Psoas muscle (tissue), 8 donors: ENCODE measurements at places on chromosomes 2 and 18. TPM values are rescaled to one million over a fixed set of nuclear protein-coding genes. Genes with fewer than 3 reads are reported as not detected.

DNA sequence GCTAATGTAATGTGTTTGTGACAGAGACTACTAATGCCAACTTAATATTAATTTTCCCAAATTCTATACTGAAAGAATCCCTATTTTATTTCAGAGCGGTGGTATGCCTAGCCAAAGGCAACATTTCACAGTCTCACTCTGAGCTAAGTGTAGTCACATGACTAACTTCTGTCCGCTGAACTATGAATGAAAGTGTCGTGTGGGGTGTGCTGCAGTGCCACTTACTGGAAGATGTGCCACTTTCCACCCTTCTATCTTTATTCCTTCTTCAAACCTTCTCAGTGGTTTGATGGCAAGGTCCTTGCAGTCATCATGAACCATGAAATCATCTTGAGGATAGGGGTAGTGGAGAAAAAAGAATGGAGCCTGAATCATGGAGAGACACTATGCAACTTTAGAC lies 47.3 kb upstream of the C1D start:
- DNase-seq, result no peak

DNA sequence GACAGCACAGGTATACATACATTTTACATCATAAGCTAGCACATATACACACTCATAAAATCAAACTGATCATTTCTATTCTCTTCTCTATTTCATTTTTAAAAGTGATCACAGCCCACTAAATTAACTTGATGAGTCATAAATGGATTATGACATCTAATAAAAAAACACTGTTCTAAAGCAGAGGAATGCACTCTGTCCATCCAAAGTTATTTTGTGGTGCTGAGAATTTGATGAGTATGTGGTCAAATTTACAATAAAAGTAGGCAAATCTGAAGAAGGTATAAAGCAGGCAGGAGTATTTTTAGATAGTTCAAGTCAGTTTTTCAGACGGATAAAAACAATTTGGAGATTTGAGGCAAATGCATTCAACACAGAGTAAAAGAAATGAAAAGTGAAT lies 104.4 kb downstream of the NOL4 start:
- DNase-seq, result no peak

DNA sequence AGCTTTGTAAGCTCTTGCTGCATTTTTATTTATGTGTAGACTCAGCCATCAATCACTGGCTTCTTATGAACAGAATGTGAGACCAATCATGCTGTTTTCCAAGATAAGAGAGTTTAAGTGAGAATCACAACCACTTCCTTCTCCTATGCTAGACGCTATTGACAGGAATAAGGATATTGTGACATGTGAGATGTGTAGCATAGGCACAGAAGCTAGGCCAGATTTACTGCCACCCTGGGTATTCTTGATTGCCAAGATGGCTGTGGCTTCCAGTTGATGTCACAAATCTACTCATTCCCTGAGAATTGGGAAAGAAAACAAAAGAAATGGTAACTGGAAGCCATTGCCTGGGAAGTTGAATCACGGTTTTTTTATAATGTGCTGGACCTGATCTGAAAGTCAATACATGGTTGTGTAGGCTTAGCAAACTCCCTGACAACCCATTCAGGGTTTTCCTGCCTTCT lies 49.9 kb downstream of the RAB27B start:
- no peak for DNase-seq

- no peak for DNase-seq
Observed at GRCh38 chr2:3571284-3571683, 3.8 kb upstream of the RPS7 start.

DNA sequence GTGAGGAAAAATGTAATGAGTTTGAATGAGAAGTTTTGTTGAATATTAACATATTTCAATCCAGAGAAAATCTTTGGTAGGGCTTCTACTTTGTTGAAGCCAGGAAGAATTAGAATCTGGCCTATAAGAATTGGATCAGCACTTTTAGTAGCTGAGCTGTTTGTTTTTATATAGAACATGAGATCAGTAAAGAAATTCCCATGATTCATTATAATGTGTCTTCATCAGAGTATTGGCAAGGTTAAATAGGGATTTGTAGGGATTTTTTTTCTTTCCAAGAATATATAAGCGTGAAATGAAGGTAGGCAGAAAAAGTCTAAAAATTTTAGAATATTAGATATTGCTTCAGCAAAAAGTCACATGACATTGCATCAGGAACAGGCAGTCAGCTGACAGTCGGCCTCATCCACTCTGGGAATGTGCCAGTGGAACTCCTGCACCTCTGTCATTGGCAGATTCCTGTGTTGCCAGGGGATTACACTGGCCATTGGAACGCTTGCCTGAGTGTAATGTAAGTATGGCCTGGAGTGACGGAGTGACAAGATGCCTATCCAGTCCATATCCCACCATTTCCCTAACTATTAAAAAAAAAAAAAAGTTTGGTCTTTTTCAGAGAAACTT lies 60.6 kb downstream of the SERTAD2 start:
- DNase-seq, result peak; percentile 71

The ZFP36L2 gene
- polyA plus RNA-seq, result 34.5 TPM
